ENCODE measurements at places on chromosomes 6 and 20. TPM values are rescaled to one million over a fixed set of nuclear protein-coding genes. Genes with fewer than 3 reads are reported as not detected.

The LRRC73 gene
- total RNA-seq, result 0.51 TPM

The HIVEP1 gene
- total RNA-seq, result 28.2 TPM

The HDAC2 gene
- total RNA-seq, result 109 TPM

The RGS17 gene
- 1.0 TPM for total RNA-seq

The GLP1R gene
- 0.72 TPM for total RNA-seq

The RAET1G gene
- total RNA-seq, result 1.1 TPM
